Naive thymus-derived CD8-positive, alpha-beta T cell (primary cell): ENCODE measurements at places on chromosomes 12 and 14. TPM values are rescaled to one million over a fixed set of nuclear protein-coding genes. Genes with fewer than 3 reads are reported as not detected.

The CFAP54 gene
- polyA plus RNA-seq = not detected

The RASSF9 gene
- polyA plus RNA-seq = not detected

The B3GNT4 gene
- polyA plus RNA-seq = 0.12 TPM

- DNase-seq = no peak
- no peaks in the 10 kb centered on the region for H3K36me3 ChIP-seq
- no peak overlapping the region for H3K4me3 ChIP-seq
- no peaks in the 10 kb centered on the region for H3K27me3 ChIP-seq
- H3K4me1 ChIP-seq = no peaks in the 10 kb centered on the region
These were observed 25.0 kb upstream of the DHRS7 start for GRCh38 chr14:60189923-60190840.

DNA sequence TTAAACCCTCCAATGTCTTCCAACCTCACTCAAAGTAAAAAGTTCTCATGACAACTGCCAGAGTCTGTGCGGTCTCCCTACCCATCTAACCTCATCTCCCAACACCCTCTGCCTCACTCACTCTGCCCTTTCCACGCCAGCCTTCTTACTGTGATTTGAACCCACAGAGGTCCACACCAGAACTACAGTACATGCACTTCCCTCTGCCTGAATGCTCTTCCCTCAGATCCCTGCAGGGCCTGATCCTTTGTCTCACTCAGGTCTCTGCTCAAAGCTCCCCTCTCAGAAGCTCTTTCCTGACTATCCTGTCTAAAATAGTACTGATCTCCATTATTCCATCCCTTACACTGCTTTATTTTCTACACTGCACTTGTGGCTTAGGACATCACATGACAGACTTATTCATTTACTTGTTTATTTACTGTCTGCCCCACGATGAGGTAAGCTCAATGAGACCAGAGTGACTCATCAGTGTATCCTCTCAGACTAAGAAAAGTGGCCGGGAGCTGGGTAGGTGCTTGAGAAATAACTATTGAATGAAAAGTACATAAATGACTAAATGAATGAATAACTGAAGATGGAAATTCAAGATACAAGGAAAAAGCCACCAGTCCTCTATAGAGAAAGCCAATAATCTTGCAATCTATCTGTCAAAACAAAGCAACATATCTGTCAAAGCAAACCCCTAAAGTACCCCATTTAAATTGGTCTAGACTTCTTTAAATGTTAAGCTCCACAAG, 17.1 kb downstream of the POMT2 start:
- no peaks in the 10 kb centered on the region for H3K27me3 ChIP-seq
- no peak overlapping the region for H3K4me3 ChIP-seq
- no peak overlapping the region for H3K27ac ChIP-seq
- DNase-seq = no peak
- peaks cover 3% of the 10 kb centered on the region for H3K36me3 ChIP-seq

DNA sequence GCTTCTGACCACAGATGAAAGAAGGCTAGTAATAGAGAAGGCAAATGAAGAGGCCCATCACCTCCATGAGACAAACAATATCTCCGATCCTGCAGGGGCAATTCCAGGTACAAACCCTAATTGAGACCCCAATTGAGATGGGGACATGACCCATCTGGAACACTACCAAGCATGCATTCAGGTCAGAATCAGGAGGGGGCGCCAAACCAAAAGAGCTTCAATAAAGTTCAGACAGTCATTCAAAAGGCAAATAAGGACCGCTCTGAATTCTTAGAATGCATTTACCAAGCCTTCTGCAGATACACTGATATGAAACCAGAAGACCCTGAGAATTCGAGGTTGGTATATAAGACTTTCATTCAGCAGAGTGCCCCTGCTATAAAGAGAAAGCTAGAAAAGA, 10.2 kb upstream of the EDDM3B start:
- H3K4me3 ChIP-seq = no peak overlapping the region
- no peaks in the 10 kb centered on the region for H3K4me1 ChIP-seq
- peaks cover 6% of the 10 kb centered on the region for H3K36me3 ChIP-seq
- DNase-seq = peak; percentile 21
- H3K27ac ChIP-seq = no peak overlapping the region

DNA sequence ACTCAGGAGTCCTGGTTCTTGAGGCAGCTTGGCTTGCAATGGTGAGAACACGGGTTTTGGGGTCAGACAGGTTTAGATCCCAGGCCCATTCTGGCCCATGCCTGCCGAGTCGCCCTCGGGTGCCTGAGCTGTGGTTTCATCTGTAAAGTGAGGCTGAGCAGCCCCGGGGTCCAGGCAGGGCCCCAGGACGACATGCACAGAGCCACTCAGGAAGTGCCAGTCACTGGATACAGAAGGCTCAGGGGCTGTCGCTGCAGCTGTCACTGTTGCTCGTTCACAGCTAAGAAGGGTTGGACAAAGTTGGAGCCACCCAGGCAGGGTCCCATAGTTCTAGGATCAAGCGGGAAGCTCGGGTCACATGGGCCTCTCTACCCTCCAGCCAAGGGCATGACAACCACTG, 403.1 kb downstream of the BCL11B start:
- no peak overlapping the region for H3K27ac ChIP-seq
- H3K36me3 ChIP-seq = no peaks in the 10 kb centered on the region
- H3K27me3 ChIP-seq = no peaks in the 10 kb centered on the region
- no peak for DNase-seq
- peaks cover 10% of the 10 kb centered on the region for H3K4me1 ChIP-seq

GRCh38 chr12:115199831-115200230, 515.9 kb upstream of the TBX3 start:
- H3K27ac ChIP-seq = no peak overlapping the region
- peaks cover 21% of the 10 kb centered on the region for H3K27me3 ChIP-seq
- DNase-seq = no peak
- no peaks in the 10 kb centered on the region for H3K36me3 ChIP-seq
- no peak overlapping the region for H3K4me3 ChIP-seq
- H3K4me1 ChIP-seq = no peaks in the 10 kb centered on the region

- no peaks in the 10 kb centered on the region for H3K27me3 ChIP-seq
- no peak overlapping the region for H3K4me3 ChIP-seq
- no peak for DNase-seq
- H3K27ac ChIP-seq = peak overlapping the region; percentile 75
These were observed 10.7 kb upstream of the WDR89 start for GRCh38 chr14:63652406-63652805.

- H3K27me3 ChIP-seq = no peaks in the 10 kb centered on the region
- DNase-seq = no peak
- no peaks in the 10 kb centered on the region for H3K36me3 ChIP-seq
- no peaks in the 10 kb centered on the region for H3K4me1 ChIP-seq
- H3K4me3 ChIP-seq = no peak overlapping the region
- no peak overlapping the region for H3K27ac ChIP-seq
These were observed 102.2 kb upstream of the CPNE8 start for GRCh38 chr12:39007619-39008018.

GRCh38 chr12:105091476-105092206, 7.4 kb upstream of the ALDH1L2 start:
- no peaks in the 10 kb centered on the region for H3K27me3 ChIP-seq
- H3K4me3 ChIP-seq = no peak overlapping the region
- no peak for DNase-seq
- H3K4me1 ChIP-seq = no peaks in the 10 kb centered on the region

DNA sequence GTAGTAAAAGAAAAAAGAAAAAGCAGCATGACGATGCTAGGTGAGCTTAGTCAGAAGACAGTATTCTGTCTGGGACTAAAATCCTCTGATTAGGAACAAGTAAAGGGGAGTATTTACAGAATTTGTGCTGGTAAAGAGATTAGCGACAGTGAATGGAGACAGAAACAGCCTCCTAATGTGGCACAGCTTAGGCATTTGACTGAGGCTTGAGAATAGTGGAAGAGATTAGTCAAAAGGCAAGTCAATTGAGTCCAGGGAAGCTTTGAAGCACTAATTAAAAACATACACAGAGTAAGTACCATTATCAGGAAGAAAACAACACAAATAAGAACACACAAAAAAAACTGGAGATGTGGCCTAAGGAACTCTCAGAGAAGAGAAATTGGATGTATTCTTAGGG, 131.9 kb upstream of the CLEC14A start:
- no peak for DNase-seq
- no peaks in the 10 kb centered on the region for H3K4me1 ChIP-seq
- no peaks in the 10 kb centered on the region for H3K36me3 ChIP-seq
- H3K4me3 ChIP-seq = no peak overlapping the region
- no peaks in the 10 kb centered on the region for H3K27me3 ChIP-seq

DNA sequence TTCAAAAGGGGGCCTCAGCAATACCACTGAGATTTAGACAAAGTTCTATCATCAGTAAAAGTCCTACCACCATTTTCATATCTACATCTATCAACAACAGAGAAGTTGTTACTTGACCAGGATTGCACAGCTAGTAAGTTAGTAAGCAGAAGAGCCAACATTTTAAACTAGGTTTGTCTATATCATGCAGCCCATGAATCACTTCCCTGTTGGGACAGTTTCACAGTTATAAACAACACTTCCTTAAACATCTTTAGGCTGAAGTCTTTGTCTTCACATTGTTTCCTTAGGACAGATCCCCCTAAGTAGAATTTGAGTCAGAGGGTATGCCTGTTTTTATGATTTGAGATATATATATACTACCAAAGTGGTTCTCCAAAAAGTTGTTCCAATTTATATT, 68.5 kb downstream of the DAO start:
- no peak overlapping the region for H3K4me3 ChIP-seq
- peaks cover 9% of the 10 kb centered on the region for H3K27me3 ChIP-seq
- H3K4me1 ChIP-seq = no peaks in the 10 kb centered on the region
- H3K27ac ChIP-seq = no peak overlapping the region
- H3K36me3 ChIP-seq = peaks cover 7% of the 10 kb centered on the region

DNA sequence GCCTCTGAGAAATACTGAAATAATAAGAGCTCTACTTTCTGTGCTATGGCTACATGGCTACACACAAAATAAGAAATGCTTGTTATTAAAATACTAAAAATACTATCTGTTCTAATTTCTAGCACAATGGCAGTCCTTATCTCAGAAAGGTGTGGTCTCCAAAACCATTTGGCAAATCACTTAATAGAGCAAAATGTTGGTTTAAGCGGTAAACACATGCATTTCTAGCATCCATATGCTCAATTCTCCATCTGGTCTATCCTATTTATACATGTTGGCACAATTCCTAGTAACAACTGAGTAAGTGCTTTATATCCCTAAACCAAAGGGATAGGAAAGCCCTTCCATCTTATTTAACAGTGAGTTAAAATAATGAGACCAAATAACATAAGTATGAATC, 107.0 kb downstream of the PAPLN start:
- peaks cover 16% of the 10 kb centered on the region for H3K4me1 ChIP-seq
- no peaks in the 10 kb centered on the region for H3K36me3 ChIP-seq
- H3K27me3 ChIP-seq = no peaks in the 10 kb centered on the region

DNA sequence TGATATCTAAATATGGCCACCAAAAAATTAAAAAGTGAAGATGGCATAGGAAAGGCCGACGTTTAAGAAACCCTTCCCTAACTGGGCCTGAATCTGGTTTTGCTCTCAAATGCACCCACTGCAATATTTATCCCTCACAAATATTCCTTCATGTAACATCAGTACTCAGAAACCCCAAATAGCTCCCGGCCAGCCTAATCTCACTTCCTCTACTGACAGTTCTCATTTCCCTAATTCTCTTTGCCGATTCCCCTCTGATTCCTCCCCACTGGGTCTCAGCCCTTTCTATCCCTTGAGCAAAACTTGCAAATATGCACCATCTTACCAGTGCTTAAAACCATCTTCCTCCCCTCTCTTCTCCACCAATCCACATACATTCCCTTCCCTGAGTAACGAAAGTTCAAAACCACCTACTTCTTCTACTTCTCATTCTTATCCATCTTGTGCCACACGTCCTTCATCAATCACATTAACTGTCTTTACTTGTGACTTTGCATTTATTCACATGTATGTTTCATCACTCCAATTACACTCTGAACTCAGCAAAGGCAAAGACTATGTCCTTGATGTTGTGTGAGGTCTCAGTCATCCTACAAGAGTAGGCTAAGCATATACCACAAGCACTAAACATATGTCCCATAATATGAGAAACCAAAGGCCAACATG, 23.1 kb downstream of the KCNK10 start:
- no peak overlapping the region for H3K4me3 ChIP-seq
- H3K27me3 ChIP-seq = peaks cover 26% of the 10 kb centered on the region
- H3K4me1 ChIP-seq = peaks cover 3% of the 10 kb centered on the region
- H3K36me3 ChIP-seq = no peaks in the 10 kb centered on the region
- no peak for DNase-seq
- no peak overlapping the region for H3K27ac ChIP-seq

GRCh38 chr12:54141431-54142113, 47.2 kb downstream of the SMUG1 start:
- H3K4me3 ChIP-seq = no peak overlapping the region
- peaks cover 40% of the 10 kb centered on the region for H3K27me3 ChIP-seq
- no peaks in the 10 kb centered on the region for H3K36me3 ChIP-seq
- H3K4me1 ChIP-seq = peaks cover 2% of the 10 kb centered on the region
- no peak overlapping the region for H3K27ac ChIP-seq

DNA sequence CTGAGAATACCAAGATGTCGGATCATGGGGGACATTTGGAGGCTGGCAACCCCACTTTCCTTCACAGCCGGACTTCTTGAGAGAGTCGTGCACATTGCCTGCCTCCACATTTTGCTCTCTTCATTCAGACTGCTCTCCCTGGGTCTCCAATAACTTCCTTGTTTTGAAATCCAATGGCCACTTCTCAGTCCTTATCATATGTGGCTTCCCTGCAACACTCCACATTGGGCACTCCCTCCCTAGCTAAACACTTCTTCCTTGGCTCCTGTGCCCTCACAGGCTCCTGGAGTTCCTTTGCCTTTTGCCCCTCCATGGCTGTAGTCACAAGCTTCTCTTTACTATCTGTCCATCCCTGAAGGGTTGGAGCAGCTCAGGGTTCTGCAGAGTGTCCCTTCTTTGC, 30.1 kb downstream of the NPC2 start:
- no peaks in the 10 kb centered on the region for H3K36me3 ChIP-seq
- no peaks in the 10 kb centered on the region for H3K4me1 ChIP-seq
- DNase-seq = no peak

GRCh38 chr12:51590347-51591015, 552 bp upstream of the SCN8A start:
- H3K4me1 ChIP-seq = peaks cover 21% of the 10 kb centered on the region
- H3K36me3 ChIP-seq = no peaks in the 10 kb centered on the region
- DNase-seq = peak; percentile 65
- H3K27me3 ChIP-seq = peaks cover 28% of the 10 kb centered on the region
- H3K4me3 ChIP-seq = peak overlapping the region; percentile 92
